ENCODE measurements at places on chromosomes 16 and 17.

DNA sequence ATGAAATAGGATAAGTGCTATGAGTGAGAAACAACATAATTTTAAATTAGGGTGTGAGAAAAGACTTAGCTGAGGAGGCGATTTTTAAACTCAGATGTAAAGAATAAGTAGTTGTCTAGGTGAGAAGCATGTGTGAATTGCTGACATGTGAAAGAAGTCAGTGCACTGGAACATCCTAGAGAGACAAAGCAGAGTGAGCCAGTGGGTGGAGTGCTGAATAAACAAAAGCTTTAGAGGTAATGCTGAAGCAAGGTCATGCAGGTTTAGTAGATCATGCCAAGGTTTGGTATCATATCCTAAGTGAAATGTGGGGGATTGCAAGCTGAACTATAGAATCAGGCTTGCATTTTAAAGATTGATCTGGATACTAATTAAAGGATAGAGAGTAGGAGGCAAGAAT is 89.4 kb downstream of the KIF2B start:
- no peak for DNase-seq

DNA sequence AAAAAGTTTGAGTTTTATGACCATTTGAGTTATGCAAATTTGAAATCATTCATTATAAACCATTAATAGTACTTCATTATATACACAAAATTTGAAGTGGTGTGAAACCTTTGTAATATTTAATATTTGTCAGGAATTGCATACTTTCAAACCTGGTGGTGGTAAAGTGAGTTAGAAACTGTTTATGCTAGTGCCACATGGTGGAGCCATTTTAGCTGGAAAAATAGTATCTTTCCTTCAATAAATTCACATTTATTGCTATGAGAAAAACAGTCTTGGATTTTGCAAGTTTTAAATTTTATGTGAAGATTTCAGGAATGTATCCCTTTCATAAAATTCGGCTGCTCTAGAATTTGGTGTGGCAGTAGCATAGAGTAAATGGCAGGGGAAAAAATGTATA is 7.3 kb upstream of the BLMH start:
- DNase-seq = no peak

DNA sequence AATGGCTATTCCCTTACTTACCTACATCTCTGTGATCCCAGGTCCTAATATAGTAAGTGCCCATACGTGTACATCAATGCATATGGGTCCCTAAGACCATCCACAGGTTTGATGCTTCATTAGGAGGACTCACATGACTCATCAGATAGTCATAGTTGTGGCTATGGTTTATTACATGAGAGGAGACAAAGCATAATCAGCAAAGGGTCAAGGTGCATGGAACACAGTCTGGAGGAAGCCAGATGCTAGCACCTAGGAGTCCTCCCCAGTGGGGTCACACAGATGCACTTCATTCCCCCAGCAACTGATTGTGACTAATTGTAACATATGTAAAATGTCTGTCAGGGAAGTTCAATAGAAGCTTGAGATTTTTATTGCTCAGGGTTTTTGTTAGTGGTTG is 42.8 kb downstream of the PHKB start:
- no peak for DNase-seq

DNA sequence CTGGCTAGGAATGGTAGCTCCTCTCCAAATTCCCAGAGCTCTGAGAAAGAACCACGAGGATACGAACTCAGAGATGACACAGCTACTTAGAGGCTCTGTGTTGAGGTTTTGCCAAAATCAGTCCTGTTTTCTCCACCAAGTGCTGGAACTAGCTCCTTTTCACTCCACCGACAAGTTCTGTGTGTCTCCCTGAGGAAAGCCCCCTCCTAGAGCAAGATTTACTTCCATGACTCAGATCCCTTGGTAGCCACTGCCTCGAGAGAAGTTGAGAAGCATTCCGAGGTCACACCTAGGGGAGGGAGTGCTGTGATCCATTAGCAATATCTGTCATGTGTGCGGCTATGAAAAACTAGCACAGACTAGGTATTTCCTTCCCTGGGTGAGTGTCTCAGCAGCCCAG is 30.6 kb downstream of the IL21R start:
- DNase-seq = peak; percentile 4

DNA sequence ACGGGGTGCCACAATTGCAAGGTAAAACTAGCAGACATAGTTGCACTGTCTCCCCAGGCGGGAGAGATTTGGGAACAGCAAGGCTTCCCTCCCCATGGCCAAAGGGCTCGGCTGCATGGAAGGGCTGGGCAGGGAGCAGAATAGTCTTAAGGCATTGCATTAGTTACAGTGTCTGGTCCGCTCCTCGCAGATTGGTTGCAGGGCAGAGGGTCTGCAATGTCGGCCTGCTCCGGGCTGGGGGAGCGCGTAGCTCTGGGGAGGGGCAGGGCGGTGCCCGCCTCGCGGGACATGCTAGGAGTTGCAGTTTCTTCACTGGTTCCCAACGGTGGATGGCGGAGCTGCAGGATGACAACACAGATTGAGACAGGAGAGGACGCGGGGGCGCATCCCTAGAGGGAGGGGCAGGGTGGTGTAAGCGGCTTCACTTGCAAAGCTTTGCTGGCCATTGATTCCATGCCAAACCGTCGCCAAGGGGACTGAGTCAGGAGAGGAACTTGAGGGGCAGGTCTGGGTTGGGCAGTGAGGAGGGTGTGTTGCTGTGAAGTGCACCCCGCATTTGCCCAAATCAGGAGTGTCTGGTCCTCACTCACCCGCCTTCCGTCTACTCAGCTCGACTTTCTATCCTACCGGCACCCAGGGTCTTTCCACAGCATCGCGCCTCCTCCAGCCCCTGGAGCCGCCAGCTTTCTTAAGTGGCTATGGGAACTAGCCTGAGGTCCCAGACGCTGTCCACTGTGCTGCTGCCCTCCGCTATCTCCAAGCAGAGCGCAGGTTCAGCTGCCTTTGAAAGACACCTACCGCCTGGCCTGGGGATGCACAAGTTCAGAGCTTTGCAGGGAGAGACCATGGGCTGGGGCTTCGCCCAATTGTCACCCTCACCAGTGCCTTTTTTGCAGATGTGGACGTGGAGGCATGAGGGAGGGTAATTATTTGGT is 1748.9 kb downstream of the TP53TG3F start:
- DNase-seq = no peak

GRCh38 chr16:79610771-79611170 is 10.2 kb upstream of the MAF start:
- no peak for DNase-seq

GRCh38 chr17:49218941-49219913 is 8.7 kb downstream of the ABI3 start:
- DNase-seq = peak; percentile 61

- DNase-seq = no peak
Measured at GRCh38 chr17:48472411-48473281, 42.6 kb upstream of the SKAP1 start.

GRCh38 chr17:7856011-7856810 is 1.1 kb downstream of the NAA38 start:
- peak; percentile 71 for DNase-seq

- no peak for DNase-seq
Measured at GRCh38 chr16:57435838-57436237, 11.3 kb downstream of the CIAPIN1 start.

DNA sequence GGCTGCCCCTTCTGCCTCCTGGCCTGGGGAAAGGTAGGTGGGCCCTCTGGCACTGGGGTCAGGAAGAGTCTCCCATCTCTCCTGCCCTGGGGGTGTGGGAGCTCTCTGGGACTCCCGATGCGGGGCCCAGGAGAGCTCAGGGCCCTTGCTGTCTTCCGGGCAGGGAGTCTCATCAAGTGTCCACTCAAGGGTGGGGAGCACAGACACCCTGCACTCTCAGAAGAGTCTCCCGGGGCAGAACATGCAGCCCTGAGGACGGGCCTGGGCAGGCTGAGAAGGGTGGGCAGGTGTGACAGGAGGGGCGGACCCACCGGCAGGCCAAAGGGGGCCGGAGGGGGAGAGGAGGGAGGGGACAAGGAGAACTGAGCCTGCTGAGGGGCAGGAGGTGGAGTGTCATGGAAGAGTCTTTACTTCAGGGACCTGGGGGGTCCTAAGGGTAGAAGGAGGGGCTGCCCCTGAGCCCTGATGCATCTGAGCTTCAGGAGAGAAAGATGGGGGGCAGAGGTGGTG is 8.4 kb upstream of the PKMYT1 start:
- DNase-seq = no peak

DNA sequence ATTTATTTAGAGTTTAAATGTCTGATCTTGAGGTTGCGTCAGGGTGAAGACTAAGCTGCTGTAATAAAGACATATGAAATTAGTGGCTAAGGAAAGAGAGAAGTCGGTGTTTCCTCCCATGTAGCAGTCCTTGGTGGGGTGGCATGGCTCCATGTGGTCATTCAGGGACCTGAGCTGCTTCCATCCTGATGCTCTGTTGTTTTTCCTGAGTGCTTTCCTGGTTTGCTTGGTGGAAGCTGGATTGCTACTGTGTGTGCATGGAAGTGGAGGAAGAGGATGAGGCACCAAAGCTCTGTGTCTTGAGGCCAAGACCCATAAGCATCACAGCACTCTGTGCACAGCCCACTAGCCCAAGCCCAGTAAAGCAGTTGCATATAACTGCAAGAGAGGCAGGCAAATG is 241.8 kb upstream of the CACNG5 start:
- no peak for DNase-seq

DNA sequence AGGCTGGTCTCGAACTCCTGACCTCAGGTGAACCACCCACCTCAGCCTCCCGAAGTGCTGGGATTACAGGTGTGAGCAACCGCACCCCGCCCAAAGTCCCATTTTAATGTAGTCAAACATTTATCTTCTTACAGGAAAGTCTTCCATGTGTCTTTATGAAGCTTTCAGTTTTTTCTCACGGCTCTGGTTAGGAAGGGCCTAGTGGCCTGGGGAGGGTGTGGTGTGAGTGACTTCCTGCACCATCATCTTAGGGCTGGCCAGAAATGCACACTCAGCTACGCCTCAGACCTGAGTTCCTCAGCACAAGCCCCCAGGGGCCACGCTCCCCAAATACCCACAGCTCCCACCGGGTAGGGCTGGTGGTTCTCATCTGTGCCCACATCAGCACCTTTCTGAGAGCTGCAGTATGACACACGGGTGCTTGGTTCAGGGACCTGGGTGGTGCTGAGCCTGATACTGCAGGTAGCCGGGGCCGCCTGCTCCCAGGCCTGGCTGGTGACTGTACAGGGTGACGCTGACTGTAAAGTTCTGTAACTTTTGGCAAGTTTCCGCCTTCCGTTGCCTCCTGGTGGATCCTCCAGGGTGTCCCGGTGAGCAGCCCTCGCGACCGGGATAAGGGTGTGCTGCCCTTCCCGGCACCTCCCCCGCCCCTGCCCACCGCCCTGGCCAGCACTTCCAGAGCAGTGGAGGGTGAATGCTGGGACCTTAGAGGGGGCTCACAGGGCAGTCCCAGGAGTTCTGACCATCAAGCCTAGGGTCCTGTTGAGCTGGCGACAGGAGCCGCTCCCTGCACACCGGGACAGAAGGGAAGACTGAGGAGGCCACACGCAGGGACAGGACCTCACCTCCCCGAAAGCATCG is 52.5 kb downstream of the ZNF778 start:
- no peak for DNase-seq

GRCh38 chr16:68563631-68564381 is 24.7 kb downstream of the ZFP90 start:
- DNase-seq = no peak

DNA sequence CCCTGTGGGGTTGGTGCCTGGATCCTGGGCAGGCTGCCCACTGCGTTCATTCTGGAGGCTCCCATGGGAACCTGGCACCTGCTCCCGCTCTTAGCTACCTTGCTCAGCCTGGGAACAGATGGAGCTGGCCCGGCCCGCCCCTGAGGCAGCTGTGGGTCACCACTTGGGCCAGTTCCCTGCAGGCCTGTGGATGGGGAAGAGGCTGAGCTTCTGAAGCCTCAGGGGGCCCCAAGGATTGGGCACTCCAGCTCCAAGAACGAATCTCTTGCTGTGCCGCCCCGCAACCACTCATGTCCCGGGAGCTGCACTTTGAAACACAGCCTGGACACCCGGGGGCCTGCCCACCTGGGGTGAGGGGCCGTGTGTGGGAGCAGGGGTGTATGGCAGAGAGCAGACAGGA is 37.7 kb downstream of the BAHCC1 start:
- no peak for DNase-seq

DNA sequence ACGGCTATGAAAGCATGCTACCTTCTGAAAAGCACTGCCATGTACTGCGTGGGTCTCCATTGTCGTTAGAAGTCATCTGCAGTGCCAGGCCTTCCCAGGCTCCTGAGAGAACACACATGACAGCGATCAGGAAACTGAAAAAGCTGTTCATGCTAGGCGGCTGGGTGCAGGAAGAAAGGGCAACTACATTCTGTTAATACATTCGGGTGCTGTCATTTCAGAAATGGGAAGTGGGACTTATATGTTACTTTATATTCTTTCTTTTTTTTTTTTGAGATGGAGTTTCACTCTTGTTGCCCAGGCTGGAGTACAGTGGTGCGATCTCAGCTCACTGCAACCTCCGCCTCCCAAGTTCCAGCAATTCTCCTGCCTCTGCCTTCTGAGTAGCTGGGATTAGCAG is 19.9 kb downstream of the CFAP20 start:
- no peak for DNase-seq

GRCh38 chr16:53482123-53482522 is 20.9 kb downstream of the AKTIP start:
- no peak for DNase-seq

- DNase-seq = no peak
Measured at GRCh38 chr16:66746048-66746447, 5.4 kb downstream of the DYNC1LI2 start.

DNA sequence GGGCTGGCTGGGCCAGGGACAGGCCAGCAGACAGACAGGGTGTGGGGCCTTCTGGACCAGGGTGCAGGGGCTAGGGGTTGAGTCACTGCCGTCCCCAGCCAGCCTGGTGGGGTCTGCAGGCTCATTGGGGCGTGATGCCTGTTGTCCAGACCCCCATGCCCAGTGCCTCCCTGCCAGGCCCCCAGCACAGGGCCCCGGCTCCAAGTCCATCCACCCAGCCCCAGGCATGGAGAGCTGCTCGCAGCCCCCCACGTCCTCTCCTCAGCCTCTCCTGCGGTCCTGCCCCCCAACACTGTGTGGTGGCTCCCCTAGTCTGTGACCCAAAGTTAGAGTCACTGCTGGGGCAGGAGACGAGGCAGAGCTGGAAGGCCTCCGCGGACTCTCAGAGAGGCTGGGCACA is 7.0 kb upstream of the PKMYT1 start:
- no peak for DNase-seq

- DNase-seq = no peak
Measured at GRCh38 chr16:49605536-49606254, 232.1 kb downstream of the C16orf78 start.

DNA sequence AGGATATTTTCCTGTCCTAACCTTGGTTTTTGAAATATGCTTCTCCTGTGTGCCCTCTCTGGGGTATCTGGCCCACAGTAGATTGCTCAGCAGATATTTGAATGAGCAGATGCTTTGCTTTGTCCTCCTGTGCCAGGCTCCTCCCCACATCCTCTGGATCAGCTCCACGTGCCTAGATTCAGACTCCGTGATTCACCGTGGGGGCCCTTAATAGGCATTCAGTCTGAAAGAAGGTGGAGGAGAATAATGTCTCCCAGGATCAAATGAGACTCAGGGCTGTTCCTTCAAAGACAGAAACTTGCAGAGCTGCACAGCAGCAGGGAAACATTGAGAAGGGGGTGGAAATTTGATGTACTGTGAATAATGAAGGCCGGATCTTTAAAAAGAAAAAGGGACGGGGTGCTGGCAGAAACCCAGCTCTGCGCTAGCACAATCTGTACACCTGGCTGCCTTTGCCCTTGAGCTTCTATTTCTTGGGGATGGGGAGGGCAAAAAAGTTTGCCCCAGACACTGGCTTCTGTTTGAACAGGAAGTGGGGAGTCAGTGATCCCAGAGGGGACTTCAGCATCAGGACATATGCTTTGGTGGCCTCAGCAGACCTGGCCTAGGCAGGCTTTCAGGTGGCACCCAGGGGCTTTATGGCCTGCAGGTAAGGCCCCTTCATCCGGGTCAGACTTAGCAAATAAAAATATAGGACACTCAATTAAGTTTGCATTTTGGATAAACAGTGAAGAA is 15.9 kb upstream of the SLC12A3 start:
- DNase-seq = no peak
